ENCODE measurements at places on chromosomes 12 and 14.

DNA sequence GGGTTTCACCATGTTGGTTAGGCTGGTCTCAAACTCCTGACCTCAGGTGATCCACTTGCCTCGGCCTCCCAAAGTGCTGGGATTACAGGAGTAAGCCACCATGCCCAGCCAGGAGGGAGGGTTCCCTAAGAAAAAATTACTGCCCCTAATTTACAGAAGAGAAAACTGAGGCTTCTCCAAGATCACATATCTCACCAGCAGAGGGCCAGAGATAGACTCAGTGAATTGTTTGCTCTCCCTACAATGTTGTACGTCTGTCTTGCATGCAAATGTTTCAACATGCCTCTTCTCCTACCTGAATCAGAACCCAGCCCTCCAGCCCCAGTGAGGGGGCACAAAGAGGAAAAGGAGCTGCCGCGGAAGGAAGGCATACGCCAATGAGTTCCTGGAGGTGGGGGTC lies 48.3 kb upstream of the TMEM263 start:
- no peak for DNase-seq

DNA sequence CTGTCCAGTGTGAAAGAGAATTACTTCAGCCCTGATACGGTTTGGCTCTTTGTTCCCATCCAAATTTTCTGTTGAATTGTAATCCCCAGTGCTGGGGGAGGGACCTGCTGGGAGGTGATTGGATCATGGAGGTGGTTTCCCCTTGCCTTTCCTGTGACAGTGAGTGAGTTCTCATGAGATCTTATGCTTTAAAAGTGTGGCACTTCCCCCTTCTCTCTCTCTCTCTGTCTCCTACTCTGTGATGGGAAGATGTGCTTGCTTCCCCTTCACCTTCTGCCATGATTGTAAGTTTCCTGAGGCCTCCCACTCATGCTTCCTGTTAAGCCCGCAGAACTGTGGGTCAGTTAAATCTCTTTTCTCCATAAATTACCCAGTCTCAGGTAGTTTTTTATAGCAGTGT lies 5.5 kb upstream of the SLC15A5 start:
- DNase-seq: no peak

GRCh38 chr12:21384261-21384660 lies 11.6 kb downstream of the IAPP start:
- DNase-seq: no peak

DNA sequence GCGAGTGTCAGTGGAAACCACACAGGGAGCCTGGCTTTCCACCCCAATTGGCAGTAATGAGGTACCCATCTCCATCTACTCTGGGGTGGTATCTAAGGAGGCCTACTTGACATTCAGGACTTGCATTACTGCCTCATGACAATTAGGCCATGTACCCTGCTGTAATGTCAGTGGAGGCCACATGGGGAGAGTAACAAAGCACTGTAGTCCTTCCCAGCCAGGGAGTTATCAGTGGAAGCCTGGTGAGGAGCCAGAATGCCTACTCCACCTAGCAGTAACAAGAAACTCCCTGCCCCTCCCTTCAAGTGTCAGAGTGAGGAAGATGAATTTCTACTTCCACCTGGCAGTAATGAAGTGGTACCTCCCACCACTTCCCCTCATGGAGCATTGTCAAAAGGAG lies 12.5 kb downstream of the TIMM9 start:
- DNase-seq: no peak

DNA sequence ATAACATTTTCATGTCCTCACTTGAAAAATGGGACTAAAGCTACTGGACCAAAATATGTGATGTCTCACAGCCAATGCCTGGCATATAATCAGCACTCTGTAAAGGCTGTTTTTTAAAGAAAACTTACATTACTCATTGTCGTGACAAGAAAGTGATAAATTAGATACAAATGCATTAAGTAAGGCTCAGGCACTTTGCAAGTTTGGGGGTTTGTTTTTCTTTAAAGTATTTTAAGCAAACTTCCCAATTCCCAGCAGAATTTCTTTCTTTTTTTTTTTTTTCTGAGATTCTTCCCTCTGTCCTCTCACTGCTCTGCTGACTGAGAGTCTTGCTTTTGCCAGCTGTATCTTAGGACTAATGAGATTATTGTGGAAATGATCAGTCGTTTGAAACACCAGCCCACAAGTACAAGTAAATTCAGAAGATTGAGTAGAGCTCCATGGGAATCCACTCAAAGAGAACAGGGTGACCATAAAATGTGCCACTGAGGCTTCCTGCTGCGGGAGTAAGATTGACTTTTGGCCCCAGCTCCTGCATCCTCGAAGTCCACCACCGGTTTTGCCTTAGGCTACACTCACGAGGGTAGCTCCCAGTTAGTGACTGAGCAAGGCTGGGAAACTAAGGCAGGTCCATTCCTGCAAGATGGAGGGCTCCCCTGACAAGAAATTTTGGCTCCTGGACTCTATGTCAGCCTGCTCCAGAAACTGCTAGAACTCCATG lies 82.8 kb downstream of the TMTC1 start:
- no peak for DNase-seq

DNA sequence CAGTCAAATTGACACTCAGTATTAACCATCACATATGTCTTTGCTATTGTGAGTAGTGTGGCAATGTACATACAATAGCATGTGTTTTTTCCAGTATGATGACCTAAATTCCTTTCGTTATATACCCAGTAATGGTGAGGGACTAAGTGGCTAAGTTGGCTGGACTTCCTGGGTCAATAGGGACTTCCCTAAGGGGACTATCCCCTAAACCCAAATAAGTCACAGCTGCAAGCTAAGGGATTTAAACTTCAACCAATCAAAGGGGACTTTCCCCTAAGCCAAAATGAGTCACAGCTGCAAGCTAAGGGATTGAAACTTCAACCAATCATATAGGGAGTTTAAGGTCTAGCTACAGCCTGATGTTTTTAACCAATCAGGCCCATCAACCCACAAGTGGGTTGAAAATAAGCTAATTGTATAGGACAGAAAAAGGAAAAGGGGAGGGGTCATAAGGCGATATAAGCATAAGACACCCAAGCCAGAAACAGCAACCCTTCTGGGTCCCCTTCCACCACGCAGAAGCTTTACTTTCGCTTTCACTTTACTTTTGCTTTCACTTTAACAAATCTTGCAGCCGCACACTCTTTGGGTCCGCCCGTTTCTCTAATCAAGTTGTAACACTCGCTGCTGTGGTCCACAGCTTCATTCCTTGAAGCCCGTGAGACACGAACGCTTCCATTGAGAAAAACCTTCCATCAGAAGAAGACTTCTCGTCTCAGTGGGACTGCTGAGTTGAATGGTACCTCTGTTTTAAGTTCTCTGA lies 404.4 kb downstream of the FLRT2 start:
- DNase-seq: peak; percentile 30

DNA sequence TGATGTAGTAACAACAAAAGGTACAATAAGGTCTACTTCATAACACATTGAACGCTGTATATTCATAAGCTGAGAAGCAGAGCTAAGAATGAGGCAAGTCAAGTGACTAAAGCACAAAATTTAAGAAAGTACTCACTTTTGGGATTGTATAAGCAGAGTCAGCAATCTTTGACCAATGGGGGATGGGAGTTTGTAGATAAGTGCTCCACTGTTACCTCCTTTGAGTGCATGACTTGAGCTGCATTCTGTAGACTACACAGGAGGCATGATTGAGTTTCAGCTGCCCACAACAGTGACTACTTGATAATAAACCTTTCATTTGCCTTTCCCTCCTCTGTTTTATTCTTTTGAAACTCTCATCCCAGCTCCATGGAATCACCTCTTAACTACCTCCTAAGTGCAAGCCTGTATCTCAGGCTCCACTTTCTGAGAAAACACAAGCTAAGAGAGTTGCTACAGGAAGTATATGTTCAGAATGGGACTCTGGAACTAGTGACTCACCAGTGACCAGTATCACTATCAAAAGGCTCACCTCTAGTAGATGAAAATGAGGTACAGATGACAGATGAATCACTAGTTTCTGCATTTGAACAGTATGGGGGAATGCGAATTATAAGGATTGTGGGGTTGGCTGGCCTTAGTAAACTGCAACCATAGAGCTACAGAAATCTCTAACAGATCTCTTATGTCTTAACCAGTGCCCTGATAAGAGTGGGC lies 49.2 kb downstream of the SLC35F4 start:
- no peak for DNase-seq

GRCh38 chr14:96920023-96920422 lies 122.8 kb downstream of the VRK1 start:
- no peak for DNase-seq

- no peak for DNase-seq
Measured at GRCh38 chr12:62516927-62517326, 50.3 kb downstream of the MON2 start.

DNA sequence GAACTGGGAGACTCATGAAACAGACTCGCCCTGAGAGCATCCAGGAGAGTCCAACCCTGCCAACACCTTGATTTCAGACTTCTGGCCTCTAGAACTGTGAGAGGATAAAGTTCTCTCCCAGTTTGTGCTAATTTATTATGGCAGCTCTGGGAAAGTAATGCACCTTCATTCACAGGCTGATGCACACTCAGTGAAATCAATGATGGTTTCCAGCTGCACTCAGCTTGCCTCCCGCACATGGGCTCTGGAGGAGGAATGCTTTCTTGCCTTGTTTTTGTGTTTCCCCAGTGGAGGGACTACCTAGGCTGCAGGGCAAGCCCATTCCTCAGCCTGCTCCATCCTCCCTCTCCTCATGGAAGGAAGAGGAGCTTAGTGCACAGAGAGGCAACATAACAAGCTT lies 45.7 kb downstream of the TMEM132C start:
- DNase-seq: no peak

- DNase-seq: no peak
Measured at GRCh38 chr14:61884711-61885110, 122.5 kb downstream of the SNAPC1 start.

DNA sequence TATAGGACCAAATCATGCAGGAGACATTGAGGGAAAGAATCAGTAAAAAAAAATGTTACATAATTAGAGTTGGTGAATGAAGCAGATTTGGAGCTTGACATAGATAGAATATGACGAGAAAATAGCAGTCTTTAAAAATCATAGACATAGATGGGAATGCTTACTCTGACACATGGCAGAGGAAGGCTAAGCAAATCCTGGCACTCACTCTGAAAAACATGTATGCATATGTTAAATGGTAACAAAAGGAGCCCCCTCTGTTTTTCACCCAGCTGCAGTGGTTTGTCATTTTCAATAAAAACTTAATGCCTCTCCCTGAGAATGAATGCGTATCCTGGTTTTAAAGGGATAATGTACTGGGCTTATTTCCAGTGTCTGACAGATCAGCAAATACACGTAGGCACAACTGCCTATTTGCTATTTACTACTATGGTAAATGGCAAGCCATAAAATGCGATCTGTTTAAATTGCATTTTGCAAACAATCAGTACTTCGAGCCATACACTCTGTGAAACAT lies 561.2 kb upstream of the SEL1L start:
- DNase-seq: no peak

DNA sequence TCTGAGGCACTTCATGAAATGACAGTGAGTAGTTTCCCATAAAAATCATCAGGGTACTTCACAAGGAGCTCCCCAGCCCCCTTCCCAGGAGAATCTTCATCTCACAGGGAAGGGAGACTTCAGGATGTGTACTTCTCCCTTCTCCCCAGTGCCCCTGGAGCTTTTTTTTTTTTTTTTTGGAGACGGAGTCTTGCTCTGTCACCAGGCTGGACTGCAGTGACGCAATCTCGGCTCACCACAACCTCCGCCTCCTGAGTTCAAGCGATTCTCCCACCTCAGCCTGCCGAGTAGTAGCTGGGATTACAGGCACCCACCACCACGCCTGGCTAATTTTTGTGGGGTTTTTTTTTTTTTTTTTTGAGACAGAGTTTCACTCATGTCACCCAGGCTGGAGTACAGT lies 10.4 kb downstream of the ITPK1 start:
- DNase-seq: no peak

- no peak for DNase-seq
Measured at GRCh38 chr14:54730156-54730961, 163.4 kb downstream of the SAMD4A start.

DNA sequence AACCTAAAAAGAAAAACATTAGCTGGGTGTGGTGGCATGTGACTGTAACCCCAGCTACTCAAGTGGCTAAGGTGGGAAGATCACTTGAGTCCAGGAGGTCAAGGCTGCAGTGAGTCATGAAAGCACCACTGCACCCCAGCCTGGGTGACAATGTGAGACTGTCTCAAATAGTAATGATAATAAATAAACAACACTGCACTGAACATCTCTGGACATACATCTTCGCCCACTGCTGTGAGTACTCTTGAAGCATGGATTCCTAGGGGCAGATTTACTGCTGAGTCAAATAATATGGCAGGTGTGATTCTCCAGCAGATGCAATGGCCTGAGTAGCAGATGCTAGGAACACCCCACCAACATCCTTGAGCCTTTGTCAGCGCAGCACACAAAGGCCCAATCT lies 23.6 kb downstream of the ABCB9 start:
- DNase-seq: no peak

DNA sequence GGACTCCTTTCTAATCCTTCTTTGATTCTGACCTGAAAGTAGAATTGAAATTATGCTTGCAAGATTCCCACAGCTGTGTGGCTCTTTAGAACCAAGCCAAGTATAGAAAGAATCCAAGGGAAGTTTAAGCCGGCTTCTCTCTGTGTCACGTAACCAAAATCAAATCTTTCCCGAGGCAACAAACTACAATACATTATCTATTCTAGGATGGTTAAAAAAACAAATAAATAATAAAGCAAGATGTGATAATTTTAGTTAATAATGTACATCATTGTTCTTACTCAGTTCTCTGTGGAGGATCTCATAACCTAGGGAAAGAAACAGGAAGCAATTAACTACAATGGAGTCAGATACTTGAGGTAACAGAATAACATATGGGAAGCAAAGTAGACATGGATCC lies 78.1 kb upstream of the ST8SIA1 start:
- DNase-seq: no peak

DNA sequence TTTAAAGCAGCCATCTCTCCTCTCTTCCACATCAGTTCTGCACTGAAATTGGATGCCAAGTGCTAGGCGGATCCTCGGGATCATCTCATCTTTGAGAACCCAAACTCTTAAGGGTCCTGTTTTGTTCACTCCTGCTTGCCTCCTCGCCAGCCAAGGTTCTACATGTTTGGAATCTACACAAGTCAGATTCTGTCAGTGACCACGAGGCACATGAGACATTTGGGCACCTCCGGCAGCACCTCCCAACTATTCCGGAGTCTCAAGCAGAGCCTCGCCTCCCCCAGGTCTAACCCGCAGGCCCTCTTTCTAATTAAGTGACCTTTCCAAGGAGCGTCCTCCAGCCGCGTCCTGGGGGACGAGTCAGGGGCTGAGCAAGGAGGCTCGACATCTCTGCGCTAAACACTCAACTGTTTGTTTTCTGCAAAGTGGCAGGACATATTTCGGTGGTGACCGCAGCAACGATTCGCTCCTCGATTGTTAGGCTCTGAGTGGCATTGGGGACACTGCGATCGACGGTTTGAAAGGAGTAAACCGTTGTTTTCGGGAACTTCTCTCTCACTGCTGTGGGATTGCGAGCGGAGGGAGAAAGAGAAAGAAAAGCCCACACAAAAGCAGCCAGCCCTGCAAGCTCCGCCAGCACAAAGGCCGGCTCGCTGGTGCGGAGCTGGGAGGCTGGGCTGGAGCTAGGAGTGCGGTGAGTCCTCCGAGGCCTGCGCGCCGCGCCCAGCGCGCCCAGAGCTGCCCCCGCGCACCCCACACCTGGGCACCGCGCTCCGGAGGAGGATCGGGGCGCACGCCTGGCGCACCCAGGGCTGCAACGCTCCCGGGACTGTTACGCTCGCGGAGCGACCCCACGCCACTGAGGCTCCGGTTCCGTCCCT lies 640 bp downstream of the ARMH4 start:
- DNase-seq: no peak

GRCh38 chr14:93686268-93686667 lies 102.0 kb downstream of the PRIMA1 start:
- DNase-seq: no peak

Data from stimulated activated CD4-positive, alpha-beta T cell treated with anti-CD3 and anti-CD28 coated beads, Interleukin-4, amount 100 ng/mL, for 4 hours (primary cell).